GM13976 (cell line): ENCODE measurements at places on chromosomes 5 and 9.

DNA sequence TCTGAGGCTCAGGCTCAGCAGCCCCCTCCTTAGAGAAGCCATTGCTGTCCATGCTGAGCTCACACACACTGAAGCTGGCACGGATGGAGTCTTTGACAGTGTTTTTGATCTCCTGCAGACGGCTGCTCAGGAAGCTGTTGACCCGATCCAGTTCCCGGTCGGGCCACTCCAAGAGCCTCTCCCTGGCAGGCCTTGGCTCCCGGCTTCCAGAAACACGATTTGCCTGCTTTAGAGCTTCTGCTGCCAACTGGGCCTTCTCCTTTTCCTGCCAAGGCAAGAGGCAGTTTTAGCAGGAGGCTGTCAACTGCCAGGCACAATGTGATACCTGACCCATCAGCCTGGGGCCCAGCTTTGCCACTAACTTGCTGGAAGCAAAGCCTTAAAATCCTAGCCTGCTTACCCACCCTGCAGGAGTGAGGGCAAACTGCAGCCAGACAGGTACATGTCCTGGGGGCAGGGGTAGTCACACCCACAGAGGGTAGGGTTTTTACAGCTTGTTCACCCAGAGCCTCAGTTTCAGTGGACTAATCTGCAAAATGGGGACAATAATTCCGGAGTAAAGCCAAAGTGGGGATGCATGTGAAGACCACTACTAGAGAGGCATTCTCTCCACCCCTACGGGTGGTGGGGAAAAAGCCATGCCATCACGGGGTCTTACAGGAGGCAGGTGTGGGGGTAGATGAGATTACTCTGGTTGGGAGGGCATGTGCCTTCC is 8.3 kb upstream of the DDX41 start:
- no peak for DNase-seq

DNA sequence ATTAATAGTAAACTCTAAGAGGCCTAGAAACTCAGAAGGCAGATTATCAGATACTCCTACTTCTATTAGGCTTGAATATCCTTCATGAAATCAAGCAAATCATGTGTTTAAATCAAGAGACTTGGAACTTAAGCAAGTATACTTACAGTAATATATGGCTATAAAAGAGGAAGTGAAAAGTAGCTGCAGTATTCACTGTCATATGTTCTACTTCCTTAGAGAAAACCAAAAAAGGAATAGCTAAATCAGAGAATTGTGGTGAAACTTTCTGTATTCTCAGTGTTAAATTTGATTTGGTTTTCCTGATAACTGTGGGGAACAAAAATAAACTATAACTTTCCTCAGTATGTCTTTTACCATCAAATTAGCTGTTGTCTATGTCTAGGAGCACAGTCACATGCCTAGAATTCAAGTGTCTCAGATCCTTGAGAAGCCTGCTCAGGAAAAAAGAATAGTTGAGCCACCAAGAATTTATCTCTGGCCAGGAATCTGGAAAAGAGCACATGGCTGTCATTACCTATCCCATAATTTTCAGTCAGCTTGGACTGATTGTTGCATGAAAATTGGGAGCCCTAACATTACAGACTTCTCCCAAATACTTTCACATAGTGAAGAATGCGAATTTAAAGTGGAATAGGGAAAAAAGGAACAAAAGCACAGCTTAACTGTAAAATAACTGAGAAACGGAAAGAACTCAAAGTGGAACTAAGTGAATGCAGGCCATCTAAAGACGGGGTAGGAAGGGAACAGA is 1.7 kb downstream of the FKBP15 start:
- peak; percentile 54 for DNase-seq

GRCh38 chr9:91159664-91160121 is 202.0 kb downstream of the AUH start:
- DNase-seq: no peak

DNA sequence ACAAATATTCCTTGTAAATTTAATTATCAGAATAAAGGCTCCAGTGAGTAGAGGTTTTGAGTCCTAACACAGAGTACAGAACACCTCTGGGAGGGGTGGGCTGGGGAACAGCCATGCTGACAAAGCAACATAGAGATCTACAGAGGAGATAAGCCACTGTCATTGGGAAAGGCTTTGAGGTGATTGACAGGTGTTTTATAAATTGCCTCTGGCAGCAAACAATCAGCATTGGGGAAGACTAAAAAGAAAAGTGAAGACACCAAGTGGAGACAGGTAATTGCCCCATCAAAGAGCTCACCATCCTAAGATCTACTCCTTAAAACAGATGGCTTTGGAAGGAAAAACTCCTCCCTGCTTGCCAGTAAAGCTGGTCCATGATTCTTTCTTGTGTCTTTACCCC is 189.7 kb upstream of the TLE4 start:
- DNase-seq: no peak
